ENCODE measurements at places on chromosomes 6 and 20. TPM values are rescaled to one million over a fixed set of nuclear protein-coding genes. Genes with fewer than 3 reads are reported as not detected.

COL20A1 gene
- not detected for polyA plus RNA-seq

DNA sequence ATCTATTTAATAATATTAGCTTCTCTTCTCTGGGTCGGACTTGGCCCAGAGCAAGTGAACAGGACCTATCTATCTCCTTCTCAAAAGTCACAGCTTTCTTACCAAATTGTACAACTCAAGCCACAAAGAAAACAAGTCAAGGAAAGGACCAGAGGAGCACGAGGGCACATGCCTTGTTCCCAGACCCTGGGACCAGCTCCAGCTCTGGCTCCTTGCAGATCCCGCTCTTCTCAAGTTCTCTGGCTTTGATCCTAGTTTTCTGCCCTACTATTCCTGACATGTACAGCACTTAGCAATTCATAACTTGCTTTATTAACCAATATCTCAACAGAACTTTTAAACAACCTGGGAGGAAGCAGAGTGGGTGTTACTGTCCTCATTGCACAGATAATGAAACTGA, 185.9 kb downstream of the ESR1 start:
- no peak for DNase-seq

CNR1 gene
- not detected for polyA plus RNA-seq

DNA sequence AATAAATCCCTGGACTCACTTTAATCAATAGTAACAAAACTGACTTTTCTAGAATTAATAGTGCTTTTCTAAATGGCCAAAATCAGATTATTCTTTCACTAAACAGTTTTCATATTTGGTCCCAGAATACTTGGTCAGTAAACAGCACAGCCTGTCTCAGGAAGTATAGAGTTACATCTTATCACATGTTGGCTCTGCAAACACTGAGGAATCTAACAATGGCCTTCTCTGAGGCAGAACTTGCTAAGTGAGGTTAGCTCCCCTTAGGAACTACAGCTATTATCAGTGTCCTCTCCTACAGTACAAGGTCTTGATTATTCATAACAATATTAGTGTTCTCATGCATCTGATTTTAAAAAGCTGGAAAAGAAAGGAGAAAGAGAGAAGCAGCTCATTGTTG, 1622.8 kb downstream of the HACE1 start:
- no peak for DNase-seq

- no peak for DNase-seq
Observed at GRCh38 chr20:22403022-22403631, 181.2 kb downstream of the FOXA2 start.

DNA sequence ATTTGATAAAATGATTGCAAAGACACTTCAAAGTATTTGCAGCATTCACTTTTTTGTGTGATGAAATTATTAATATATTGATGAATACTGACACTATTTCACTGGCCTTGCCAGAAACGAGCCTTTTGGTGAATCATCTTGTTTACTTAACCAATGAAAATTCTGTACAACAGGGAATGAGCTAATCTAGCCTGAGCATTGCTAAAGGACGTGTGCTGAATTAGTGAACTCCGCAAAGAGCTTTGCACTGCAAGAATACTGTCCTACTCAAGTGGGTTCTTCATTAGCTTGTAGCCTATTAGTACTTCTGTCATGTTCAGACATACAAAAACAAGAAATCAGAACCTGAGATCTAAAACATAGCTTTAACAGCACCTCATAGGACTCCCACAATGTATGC, 172.0 kb upstream of the NRSN1 start:
- DNase-seq: no peak

OXT gene
- polyA plus RNA-seq: not detected

DNA sequence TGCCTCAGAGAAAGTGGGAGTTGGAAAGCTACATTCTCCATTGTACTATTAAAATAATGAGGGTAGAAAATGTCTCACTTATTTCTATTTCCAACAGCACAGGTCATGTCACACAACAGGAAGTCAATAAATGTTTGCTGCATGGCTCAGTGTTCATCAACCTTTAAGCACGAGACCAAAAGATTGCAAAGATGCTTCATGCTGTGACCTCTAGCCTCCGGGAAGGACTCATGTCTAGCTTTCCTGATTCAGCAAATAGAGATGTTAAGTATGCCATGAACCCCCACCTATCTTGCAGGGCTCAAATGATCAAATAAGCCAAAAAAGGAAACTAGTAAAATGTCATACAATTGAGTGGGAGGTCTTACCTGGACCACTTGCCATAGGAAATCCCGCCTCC, 57.4 kb downstream of the NCOA6 start:
- DNase-seq: peak; percentile 33

GABRR1 gene
- not detected for polyA plus RNA-seq

MRAP2 gene
- not detected for polyA plus RNA-seq

DNA sequence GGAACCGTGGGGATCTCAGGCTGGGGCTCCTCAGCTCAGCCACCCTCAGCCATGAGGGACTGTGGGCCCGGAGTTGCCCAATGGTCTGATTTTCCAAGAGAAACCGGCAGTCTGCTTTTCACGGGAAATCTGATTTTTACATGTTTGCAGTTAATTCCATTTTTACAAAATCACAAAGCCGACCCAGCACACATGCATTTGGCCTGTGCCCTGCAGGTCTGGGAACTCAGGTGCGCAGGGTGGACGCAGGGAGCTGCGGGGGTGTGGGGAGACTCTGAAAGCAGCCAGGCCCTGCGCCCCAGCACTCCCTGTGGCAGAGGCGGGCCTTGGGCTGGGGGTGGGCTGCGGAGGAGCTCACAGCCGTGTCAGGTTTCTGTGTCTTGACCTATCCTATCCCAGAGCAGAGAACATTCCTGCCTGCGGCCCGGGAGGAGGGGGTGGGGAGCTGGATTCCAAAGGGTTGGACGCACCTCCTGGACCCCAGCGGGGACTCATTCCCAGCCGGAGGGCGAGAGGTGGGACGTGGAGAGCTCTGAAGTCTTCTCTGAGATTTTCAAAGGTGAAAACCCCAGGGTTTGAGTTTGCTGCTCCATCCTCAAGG, 60.6 kb downstream of the ADNP start:
- DNase-seq: no peak

MMP24OS gene
- 35.3 TPM for polyA plus RNA-seq
